ENCODE measurements at places on chromosomes 3 and 15. TPM values are rescaled to one million over a fixed set of nuclear protein-coding genes. Genes with fewer than 3 reads are reported as not detected.

The ZDHHC3 gene
- total RNA-seq = 81.9 TPM

The GP9 gene
- total RNA-seq = not detected

The TGM5 gene
- not detected for total RNA-seq

The RPL39L gene
- 14.7 TPM for total RNA-seq

The CFAP100 gene
- total RNA-seq = not detected

The MNS1 gene
- total RNA-seq = 0.53 TPM

The POPDC2 gene
- total RNA-seq = 1.3 TPM

The KCNMB3 gene
- 2.1 TPM for total RNA-seq

All from glomerular endothelial cell (primary cell).